ENCODE measurements at places on chromosomes 3 and 15.

GRCh38 chr15:87082581-87082980 lies 1002.9 kb downstream of the AGBL1 start:
- no peak for DNase-seq

- peak; percentile 14 for DNase-seq
These were observed 666 bp downstream of the SNX33 start for GRCh38 chr15:75648156-75649000.

- no peak for DNase-seq
These were observed 265.0 kb downstream of the EPHA3 start for GRCh38 chr3:89372456-89372855.

GRCh38 chr15:62512904-62513303 lies 347.8 kb upstream of the C2CD4B start:
- no peak for DNase-seq

GRCh38 chr3:119498186-119499011 lies at the start of gene TIMMDC1:
TSS of gene TIMMDC1 (plus strand) at chr3:119498547. CDS start at chr3:119498734, 187 bp downstream.
- peak; percentile 98 for DNase-seq

GRCh38 chr3:46523556-46523955 lies 25.8 kb downstream of the RTP3 start:
- DNase-seq: no peak

DNA sequence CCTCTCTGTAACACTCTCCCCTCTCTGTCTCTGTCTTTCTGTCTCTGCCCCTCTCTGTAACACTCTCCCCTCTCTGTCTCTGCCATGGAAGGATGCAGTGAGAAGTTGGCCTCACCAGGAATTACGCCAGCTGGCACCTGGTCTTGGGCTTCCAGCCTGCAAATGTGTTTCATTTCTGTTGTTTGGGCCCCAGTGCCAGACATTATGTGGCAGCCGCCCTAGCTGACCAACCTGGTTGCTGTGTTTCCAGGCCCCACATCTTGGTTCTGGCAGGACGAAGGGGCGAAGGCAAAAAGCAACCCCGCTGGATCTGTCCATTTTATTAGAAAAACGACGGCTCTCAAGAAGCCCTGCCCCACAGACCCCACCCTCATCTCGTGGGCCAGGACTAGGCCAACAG lies 5.2 kb upstream of the ZXDC start:
- no peak for DNase-seq

DNA sequence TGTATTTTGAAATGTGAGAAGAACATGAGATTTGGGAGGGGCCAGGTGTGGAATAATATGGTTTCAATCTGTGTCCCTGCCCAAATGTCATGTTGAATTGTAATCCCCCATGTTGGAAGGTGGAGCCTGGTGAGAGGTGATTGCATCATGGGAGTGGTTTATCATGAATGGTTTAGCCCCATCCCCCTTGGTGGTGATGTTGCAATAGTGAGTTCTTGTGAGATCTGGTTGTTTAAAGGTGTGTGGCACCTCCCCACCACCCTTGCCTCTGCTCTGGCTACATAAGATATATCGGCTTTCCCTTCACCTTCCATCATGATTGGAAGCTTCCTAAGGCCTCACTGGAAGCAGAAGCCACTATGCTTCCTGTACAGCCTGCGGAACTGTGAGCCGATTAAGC lies 23.9 kb upstream of the TMEM108 start:
- no peak for DNase-seq

GRCh38 chr3:62837145-62837787 lies 38.0 kb downstream of the CADPS start:
- peak; percentile 36 for DNase-seq

DNA sequence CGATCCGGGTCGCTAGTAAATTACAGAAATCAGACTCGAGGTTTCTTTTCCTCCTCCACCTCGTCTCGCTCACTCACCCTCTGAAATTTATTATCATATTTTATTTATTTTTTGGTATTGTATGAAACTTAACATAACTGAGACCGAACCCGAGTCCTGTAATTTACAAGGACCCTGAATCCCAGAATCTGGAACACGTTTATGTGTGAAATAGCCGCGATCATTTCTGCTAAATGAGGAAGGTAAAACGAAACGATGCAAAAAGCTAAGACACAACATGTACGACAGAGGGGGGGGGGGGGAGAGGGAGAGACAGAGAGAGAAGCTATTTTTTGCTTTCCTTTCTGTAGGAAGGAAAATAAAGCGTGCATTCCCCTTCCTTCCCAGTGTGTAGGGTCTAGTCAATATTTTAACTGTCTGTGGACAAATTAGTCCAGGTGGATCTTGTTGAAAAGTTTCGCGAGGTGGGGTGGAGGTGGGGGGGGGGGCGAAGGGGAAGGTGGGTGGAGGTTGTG lies 1.6 kb downstream of the BBX start:
- DNase-seq: peak; percentile 59

DNA sequence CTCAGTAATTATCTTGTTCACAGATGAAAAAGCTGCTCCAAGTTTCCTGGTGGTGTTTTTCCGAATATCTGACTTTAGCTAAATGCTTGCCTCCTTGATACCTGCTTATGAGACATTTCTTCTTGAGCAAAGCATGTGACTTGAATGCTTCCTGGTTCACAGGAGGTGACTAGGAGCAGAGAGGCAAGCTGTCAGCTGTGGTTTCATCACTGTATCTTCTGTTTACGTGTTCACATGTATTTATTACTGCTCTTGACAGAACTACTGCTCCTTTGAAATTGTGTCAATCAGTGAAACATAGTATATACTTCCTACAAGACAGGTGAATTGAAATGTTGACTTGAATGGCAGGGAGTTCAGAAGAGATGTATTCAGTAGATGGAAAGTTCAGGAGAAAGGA lies 8.9 kb upstream of the SPPL2A start:
- DNase-seq: peak; percentile 36

- DNase-seq: no peak
These were observed 691 bp downstream of the SENP7 start for GRCh38 chr3:101512396-101512645.

DNA sequence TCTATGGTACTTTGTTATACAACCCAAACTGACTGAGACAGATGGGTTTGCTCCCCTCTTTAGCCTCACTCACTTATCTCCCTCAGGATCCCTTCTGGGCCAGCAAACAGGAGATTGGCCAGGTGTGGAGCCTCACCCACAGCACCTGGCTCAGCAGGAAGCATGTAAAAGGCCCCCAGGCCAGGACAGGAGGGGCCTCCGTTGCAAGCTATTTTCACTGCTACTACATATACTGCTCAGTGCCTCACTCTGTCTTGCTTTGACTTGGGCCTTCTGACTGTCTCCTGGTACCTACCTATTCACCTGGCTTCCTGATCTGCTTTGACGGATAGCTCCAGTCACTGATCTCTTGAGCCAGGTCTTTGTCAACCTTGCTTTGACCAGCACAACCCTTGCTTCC lies 20.4 kb upstream of the TPM1 start:
- no peak for DNase-seq

DNA sequence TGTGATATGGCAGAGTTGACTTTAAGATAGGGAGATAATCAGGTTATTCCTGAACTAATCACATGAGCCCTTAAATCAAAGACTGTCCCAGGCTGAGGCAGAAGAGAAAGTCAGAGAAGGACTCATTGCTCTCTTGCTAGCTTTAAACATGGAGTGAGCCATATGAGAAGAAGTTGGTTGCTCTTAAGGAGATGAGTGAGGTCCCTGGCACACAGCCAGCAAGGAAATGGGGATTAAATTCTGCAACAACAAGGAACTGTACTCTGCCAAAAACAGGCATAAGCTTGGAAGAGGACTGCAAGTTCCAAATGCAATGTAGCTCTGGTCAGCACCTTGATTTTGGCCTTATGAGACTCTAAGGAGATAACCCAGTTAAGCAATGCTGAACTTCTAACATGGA lies 457.0 kb downstream of the PLOD2 start:
- no peak for DNase-seq

GRCh38 chr3:174423936-174424335 lies 435.2 kb upstream of the NAALADL2 start:
- DNase-seq: no peak

GRCh38 chr3:44974416-44974815 lies 1.6 kb downstream of the ZDHHC3 start:
- DNase-seq: no peak

- no peak for DNase-seq
These were observed 95.1 kb upstream of the ZBED2 start for GRCh38 chr3:111690242-111690641.

DNA sequence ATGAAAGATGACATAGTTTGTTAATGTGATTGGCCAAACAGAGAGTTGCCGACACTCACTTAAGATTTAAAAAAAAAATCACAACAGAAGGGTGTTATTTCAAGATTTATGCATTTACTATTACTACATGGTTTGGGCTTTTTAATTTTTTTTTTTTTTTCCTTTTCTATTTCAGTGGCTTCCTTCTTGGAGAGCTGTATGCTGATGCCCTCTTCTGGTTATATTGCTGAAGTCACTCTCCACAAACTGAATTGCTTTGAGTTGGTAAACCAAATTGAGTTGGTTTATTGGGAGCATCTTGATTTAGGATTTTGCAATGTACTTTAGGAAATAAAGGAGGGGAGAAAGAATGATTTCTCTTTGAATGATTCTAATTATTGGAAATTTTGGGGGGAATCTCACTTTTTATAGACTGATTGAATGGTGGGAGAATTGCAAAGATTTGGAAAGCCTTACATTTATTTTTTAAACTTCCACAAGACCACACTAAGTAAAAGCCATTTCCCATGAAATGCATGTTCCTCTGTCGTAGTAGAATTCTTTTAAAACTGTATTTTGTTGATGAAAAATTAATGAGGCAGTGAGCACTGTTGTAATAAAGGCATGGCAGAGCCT lies 186.6 kb upstream of the FEZF2 start:
- DNase-seq: no peak

DNA sequence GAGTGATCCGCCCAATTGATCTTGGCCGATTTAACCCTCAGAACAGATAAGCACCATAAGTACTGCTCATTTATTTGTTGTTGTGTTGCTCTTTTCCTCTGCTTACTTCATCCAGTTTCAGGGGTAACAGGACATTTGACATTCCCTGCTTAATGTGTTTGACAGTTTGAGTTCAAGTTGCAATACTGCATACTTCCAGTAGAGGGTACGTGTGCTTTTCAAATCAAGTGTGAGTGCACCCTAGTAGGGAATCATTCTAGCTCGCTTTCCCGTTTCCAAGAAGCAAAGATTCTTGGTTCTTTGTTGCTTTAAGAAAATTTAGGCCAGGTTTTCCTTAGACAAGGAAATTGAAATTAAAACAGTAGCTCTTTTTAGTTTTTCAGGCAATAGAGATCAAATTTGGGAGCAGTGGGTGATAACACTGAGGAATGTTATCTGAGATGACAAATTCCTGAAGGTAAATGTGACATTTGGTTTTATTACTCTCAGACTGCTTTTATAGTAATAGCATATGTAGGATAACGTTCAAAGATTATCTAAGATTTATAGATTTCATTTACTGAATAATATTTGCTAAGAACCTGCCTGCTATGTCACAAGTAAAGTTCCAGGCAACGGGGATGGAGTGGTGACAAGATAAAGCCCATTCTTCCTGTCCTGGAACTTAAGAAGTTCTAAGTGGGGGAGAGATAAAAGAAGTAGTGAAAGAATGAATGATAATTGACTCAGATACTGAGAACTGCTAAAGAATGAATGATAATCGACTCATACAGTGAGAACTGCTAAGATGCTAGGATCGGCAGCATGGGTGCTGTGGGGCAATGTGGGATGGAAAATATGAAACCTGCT lies 73.3 kb downstream of the SYNPR start:
- peak; percentile 67 for DNase-seq

DNA sequence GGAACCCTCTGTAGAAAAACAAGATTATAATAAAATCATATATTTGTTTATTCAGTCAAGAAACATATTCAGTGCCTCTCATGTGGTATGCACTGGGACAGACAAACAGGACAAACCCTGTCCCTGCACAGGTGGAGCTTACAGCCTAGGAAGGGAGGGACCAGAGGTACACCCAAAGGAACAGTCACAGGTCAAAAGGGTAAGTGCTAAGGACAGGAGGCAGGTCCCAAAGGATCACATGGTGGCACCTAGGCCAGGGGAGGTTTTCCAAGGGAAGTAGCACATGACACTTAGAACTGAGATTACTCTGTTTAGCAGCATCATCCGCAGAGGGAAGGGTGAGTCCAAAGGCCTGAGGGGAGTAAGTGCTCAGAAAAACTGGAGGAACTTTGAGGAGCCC lies 254.4 kb upstream of the ARRDC4 start:
- no peak for DNase-seq

- DNase-seq: no peak
These were observed 1.7 kb downstream of the FBXO40 start for GRCh38 chr3:121594850-121595249.

Data from suppressor macrophage treated with lipopolysaccharide for 4 hours (primary cell).